ENCODE measurements at places on chromosomes 5 and 9. TPM values are rescaled to one million over a fixed set of nuclear protein-coding genes. Genes with fewer than 3 reads are reported as not detected.
A peak's percentile ranks its signal among the peaks of the same experiment; 100 is the strongest.

Gene LCN9
- total RNA-seq, result not detected

Gene MLLT3
- total RNA-seq, result 56.4 TPM

Gene SPIN1
- total RNA-seq, result 92.8 TPM

Gene HTR1A
- total RNA-seq, result not detected

Gene DOLPP1
- 18.5 TPM for total RNA-seq

Gene IL7R
- total RNA-seq, result 10.4 TPM

DNA sequence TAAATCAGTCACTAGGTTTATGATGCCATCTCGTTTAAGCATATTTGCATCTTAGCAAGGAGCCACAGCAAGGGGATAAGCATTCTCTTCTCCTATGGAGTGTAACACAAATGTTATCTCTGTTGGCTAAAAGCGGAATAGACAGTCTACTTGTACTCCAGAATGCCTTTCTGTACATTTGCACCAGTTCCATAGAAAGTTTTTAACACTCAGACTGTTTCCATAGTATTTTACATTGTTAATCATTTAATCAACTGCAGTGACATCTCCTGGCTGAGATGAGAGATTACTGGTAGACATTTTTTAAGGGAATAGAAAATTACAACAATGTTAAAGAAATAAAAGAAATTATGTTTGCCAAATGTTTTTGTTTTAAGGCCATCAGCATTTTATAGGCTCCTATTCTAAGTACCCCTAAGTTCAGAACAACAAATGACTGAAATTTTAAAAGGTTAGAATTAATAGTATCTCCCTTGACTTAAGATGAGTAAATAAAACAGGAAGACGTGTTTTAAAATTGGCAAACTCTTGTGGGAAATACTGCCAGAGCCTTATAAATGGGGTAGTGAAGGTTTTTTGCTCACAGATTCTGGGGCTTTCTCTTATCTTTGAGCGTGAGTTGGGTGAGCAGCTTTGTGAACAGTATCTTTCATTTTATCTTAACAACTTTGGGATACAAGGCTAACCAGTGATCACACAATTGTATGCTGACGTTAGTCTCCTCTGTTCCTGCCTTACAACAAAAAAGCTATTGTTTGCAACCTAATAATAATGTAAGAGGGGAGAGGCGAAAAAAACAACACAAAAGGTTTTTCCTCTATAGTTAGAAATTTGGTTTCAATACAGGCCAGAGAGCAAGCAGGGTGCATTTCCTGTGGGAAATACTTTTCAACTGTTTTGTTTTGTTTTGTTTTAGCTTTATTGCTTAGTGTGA, 294.3 kb downstream of the FBXL7 start:
- H3K4me1 ChIP-seq, result no peaks in the 10 kb centered on the region
- no peaks in the 10 kb centered on the region for H3K27me3 ChIP-seq
- H3K27ac ChIP-seq, result no peak overlapping the region
- H3K36me3 ChIP-seq, result no peaks in the 10 kb centered on the region

DNA sequence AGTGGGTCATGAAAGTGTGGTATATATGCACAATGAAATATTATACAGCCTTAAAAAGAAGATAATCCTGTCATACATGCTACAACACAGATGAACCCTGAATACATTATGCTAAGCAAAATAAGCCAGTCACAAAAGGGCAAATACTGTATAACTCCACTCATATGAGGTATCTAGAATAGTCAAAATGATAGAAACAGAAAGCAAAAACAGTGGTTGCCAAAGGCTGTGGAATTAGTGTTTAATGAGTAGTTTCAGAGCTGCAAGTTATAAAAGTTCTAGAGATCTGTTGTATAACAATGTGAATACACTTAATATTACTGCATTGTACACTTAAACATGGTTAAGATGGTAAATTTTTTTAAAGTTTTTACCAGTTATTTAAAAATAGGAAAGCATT, 135.0 kb downstream of the OXCT1 start:
- H3K27ac ChIP-seq, result no peak overlapping the region
- no peak for DNase-seq
- H3K36me3 ChIP-seq, result peaks cover 68% of the 10 kb centered on the region
- H3K27me3 ChIP-seq, result no peaks in the 10 kb centered on the region
- no peak overlapping the region for H3K4me3 ChIP-seq

GRCh38 chr9:71741926-71742648, 26.2 kb downstream of the CEMIP2 start:
- no peak for DNase-seq
- no peak overlapping the region for H3K4me3 ChIP-seq
- H3K36me3 ChIP-seq, result peaks cover 44% of the 10 kb centered on the region
- H3K27ac ChIP-seq, result no peak overlapping the region
- H3K4me1 ChIP-seq, result no peaks in the 10 kb centered on the region

DNA sequence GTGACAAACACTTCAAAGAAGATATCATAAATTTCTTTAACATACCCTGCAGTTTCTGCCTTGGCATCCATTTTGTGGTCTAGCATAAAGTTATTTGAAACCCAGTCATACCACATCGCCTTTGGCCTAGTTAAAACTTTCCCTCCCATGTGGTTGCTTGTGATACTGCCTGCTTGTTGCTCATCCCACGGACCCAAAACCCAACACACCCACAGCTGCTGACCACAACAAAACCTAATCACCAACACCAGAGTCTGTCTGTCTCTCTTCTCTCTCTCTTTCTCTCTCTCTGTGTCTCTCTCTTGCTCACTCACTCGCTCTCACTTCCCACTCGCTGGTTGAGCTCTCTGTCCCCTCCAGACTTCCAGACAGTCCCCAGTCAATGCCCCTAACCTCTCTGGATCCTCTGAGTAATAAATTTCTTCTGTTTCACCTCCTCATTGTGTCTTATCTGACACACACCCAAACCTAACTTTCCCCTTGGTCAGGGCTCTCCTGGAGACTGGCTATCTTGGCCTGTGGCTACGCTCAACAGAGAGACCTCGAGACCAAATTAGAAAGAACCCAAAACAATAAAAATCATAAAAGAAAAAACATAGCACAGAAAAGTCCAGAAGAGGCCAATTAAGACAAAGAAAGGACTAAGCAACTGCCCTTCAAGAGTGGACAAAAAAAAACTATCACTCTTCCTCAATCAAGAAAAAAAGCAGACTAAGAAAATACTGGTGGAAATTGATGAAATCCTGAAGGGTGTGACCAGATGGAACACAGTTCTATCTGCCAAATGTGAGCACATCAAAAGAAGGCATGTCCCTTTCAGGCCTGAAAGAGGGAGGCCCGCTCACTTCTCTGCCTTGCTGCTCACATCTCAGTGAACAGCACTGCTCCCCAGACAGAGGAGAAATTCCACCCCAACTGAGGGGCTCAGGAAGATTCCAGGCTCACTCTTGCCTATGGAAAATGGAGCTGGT, 41.5 kb downstream of the TTLL11 start:
- H3K36me3 ChIP-seq, result no peaks in the 10 kb centered on the region
- H3K27me3 ChIP-seq, result no peaks in the 10 kb centered on the region
- DNase-seq, result peak; percentile 47
- H3K27ac ChIP-seq, result no peak overlapping the region
- H3K4me3 ChIP-seq, result no peak overlapping the region
- H3K4me1 ChIP-seq, result peaks cover 11% of the 10 kb centered on the region

GRCh38 chr9:122538757-122539156, 11.7 kb upstream of the OR1N1 start:
- no peak for DNase-seq
- H3K36me3 ChIP-seq, result no peaks in the 10 kb centered on the region
- H3K4me1 ChIP-seq, result no peaks in the 10 kb centered on the region
- H3K4me3 ChIP-seq, result no peak overlapping the region
- H3K27ac ChIP-seq, result no peak overlapping the region

DNA sequence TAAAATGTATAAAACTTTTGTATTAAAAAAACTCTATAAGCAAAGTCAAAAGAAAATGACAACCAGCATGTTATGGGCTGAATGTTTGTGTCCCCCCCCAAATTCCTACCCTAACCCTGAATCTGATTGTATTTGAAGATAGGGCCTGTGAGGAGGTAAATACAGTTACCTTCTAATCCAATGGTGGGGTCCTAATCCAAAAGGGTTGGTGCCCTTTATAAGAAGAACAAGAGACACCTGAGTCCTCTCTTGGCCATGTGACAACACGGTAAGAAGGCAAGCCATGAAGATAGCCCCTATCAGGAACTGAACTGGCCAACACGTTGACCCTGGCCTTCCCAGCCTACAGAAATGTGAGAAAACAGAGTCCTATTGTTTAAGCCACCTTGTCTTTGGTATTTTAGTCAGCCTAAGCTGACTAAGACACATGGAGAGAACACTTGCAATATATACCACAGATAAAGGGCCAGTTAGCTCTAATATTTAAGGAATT, 49.7 kb upstream of the AKNA start:
- H3K4me1 ChIP-seq, result peaks cover 5% of the 10 kb centered on the region
- no peaks in the 10 kb centered on the region for H3K27me3 ChIP-seq
- no peak overlapping the region for H3K27ac ChIP-seq
- no peak for DNase-seq
- H3K36me3 ChIP-seq, result no peaks in the 10 kb centered on the region

- no peak overlapping the region for H3K27ac ChIP-seq
- H3K4me1 ChIP-seq, result no peaks in the 10 kb centered on the region
- no peak overlapping the region for H3K4me3 ChIP-seq
- no peak for DNase-seq
- H3K36me3 ChIP-seq, result no peaks in the 10 kb centered on the region
Measured at GRCh38 chr9:73213300-73213699, 61.6 kb downstream of the ANXA1 start.

DNA sequence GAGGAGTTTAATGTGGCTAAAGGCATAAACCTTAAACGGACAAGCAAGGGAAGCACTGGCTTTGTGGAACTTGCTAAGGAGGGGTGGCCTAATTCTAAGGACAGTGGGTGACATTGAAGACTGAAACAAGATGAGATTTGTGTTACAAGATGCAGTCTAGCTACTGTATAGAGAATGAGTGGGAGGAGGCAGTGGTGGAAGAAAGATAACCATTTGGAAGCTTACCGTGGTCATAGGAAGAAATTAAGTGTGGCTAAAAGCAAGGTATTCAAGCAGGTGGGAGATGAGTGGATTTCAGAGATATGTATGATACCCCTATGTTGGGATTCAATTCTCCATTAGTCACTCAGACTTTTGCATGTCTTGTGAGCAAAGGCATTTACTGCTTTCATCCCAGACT, 4.6 kb downstream of the PAM start:
- no peak overlapping the region for H3K4me3 ChIP-seq
- peak overlapping the region; percentile 48 for H3K27ac ChIP-seq
- H3K36me3 ChIP-seq, result peaks cover 2% of the 10 kb centered on the region

- H3K4me3 ChIP-seq, result no peak overlapping the region
- H3K27ac ChIP-seq, result no peak overlapping the region
- DNase-seq, result no peak
- no peaks in the 10 kb centered on the region for H3K36me3 ChIP-seq
Measured at GRCh38 chr5:106601620-106602019, 1069.1 kb downstream of the EFNA5 start.

All from activated CD8-positive, alpha-beta memory T cell treated with anti-CD3 and anti-CD28 coated beads, Interleukin-2, amount 10 ng/mL, durations not matched to agents 7 days and 5 days (primary cell).